ENCODE measurements at places on chromosomes 2 and 18.

DNA sequence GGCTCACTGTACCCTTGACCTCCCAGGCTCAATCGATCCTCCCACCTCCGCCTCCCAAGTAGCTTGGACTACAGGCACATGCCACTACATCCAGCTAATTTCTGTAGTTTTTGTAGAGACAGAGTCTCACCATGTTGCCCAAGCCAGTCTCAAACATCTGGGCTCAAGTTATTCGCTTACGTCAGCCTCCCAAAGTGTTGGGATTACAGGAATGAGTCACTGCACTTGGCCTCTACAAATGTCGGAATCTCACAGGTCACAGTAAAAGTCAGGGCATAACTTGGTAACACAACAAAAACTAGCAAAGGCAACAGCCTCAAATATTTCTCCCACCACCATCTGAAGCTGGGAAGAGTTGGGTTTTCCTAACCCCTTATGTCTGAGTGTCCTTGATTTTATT lies 25.3 kb downstream of the SCG2 start:
- peak; percentile 72 for DNase-seq

- no peak for DNase-seq
Measured at GRCh38 chr2:24104906-24105305, 18.2 kb downstream of the PFN4 start.

GRCh38 chr2:218081695-218082094 lies 12.6 kb downstream of the RUFY4 start:
- no peak for DNase-seq

- DNase-seq: no peak
Measured at GRCh38 chr2:28158791-28159190, 233.9 kb upstream of the FOSL2 start.

GRCh38 chr2:39228413-39229209 lies 15.2 kb downstream of the CDKL4 start:
- no peak for DNase-seq

DNA sequence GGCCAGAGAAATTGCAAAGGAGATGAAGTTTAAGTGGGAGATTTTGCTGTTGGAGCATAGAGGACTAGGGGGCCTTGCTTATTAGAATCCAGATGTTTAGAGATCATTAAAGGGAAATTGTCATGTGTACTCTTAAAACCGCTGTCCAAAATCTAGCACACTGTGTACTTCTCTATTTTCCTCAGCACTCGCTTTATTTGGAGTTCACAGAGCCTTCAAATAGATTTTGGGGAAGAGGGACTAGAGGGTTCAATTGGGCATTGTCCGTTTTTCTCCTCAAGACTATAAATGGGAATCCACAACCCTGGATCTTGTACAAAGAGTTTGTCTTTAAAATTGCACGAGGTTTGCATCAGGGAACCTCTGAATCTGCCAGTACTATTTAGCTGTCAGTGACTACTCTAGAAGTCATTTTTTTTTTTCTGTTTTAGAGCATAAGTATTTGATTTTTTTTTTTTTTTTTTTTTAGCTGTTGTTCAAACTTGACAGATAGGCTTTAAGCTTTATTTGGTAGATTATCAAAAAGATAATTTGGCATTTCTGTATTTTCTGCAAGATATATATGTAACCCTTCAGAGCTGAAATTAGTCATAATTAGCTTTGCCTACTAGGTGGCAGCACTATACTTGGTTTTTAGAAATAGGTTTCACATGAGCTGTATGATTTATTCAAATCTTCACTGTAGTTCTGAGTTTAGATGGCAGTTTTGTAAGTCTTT lies 14.2 kb downstream of the PMS1 start:
- DNase-seq: peak; percentile 46

- no peak for DNase-seq
Measured at GRCh38 chr2:88239781-88240180, 69.6 kb downstream of the THNSL2 start.

DNA sequence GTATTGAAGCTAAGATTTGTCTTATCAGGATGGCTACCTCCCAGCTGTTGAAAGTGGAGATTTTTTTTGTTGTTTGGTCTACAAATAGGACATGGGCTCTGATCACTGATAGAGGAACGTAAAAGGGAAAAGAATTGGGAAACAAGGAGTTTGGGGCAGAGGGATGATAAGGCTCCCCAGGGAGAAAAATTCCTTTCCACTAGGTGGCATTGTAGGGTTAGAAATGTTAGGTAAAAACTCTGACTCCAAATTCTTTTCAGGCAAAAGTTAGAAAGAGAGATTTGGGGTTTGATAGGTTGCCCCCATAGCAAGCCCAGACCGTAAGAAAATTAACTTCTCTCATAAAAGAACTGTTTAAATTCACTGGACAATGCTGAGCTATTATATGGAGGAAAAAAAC lies 19.8 kb downstream of the CMPK2 start:
- DNase-seq: no peak

GRCh38 chr18:58856881-58857280 lies 7.8 kb upstream of the ZNF532 start:
- peak; percentile 39 for DNase-seq

DNA sequence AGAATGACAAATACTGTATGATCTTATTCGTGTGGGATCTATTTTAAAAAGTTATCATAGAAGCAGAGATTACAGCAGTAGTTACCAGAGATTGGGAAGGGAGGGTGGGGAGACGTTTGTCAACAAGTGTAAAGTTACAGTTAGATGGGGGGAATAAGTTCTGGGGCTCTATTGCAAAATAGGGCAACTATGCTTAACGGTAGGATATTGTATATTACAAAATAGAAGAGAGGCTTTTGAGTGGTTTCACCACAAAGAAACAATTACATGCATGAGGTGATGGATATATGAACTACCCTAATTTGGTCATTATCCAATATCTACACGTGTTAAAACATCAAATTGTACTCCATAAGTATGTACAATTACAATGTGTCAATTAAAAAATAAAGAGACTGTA lies 123.4 kb upstream of the NOSTRIN start:
- DNase-seq: no peak

GRCh38 chr2:20149703-20150030 lies 75.3 kb downstream of the SDC1 start:
- no peak for DNase-seq
